ENCODE measurements at places on chromosomes 16 and 17. TPM values are rescaled to one million over a fixed set of nuclear protein-coding genes. Genes with fewer than 3 reads are reported as not detected.
A peak's percentile ranks its signal among the peaks of the same experiment; 100 is the strongest.

GRCh38 chr16:54986409-54986808, 55.7 kb downstream of the IRX5 start:
- no peaks in the 10 kb centered on the region for H3K4me1 ChIP-seq
- DNase-seq = no peak
- no peaks in the 10 kb centered on the region for H3K36me3 ChIP-seq
- H3K27ac ChIP-seq = no peak overlapping the region
- no peak overlapping the region for H3K4me3 ChIP-seq

DNA sequence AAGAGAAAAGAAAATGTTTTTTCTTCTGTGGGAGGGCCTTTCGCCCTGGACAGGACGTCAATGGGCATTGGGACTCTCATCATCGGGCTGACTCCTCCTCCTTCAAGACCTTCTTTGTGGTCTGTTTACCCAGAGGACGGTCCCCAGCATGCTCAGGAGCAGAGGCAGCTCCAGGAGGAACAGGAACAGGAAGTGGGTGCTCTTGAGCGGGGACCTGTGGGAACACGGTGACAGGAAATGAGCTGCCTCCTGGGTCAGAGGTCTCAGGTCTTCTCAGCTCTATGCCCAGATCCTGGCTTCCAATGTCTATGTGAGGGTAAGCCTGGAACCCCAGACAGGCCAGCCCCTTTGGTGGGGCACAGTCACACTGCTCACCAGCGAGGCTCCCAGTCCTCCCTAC, 12.2 kb downstream of the CD300LD start:
- H3K27ac ChIP-seq = no peak overlapping the region
- no peaks in the 10 kb centered on the region for H3K36me3 ChIP-seq
- no peak for DNase-seq

GRCh38 chr17:61284746-61285145, 114.9 kb upstream of the TBX2 start:
- no peak overlapping the region for H3K4me3 ChIP-seq
- H3K27me3 ChIP-seq = no peaks in the 10 kb centered on the region
- no peaks in the 10 kb centered on the region for H3K36me3 ChIP-seq
- no peak overlapping the region for H3K27ac ChIP-seq
- peaks cover 2% of the 10 kb centered on the region for H3K4me1 ChIP-seq
- no peak for DNase-seq

DNA sequence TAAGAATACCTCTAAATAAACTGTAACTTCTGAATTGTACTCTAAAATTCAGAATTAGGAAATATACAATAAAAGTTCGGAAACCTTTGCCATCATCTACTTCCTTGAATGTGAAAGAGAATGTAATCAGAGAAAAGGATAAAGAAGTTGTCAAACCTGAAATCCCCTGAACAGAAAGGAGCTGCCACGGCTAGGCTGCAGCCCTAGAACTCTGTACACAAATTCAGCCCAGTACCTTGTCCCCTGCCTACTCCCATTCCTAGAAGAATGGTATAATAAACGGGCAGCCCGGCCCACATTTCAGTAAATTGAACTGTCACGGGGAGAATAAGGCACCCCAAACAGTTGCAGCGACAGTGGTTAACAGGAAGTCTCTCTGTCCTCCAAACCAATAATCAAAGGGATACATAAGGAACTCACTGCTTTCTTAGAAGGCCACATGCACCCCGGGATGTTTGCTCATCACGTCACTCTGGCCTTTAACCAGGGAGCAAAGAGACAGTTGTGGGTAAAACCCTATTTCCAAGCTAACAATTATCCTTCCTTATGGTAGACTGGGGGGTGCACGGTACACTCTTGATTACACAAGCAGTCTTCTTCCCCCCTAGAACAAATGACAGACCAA, 24.3 kb upstream of the RFFL start:
- no peaks in the 10 kb centered on the region for H3K4me1 ChIP-seq
- no peak overlapping the region for H3K27ac ChIP-seq
- no peaks in the 10 kb centered on the region for H3K36me3 ChIP-seq
- DNase-seq = no peak

GRCh38 chr16:30473231-30474073, 910 bp downstream of the ITGAL start:
- no peak for DNase-seq
- no peaks in the 10 kb centered on the region for H3K4me1 ChIP-seq
- H3K4me3 ChIP-seq = no peak overlapping the region

DNA sequence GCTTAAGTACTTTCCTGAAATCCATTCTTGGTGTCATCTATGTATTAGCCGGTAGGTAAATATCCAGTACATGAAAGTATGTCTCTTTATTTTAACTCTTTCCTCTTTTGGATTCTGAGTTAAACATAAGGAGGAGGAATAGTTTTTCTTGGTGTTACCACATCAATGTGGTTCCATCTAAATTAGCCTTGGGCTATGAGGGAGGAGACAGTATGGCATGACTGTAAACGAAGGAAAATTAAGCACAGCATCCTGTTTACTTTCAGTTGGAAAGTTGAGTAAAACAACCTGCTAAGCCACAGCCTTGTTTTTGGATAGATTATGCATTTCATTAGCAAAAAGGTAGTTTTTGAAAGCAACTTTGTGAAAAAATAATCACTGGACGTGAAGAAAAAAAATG, 693.0 kb upstream of the SOX9 start:
- H3K4me3 ChIP-seq = no peak overlapping the region
- H3K27ac ChIP-seq = no peak overlapping the region
- H3K27me3 ChIP-seq = no peaks in the 10 kb centered on the region
- no peak for DNase-seq
- H3K4me1 ChIP-seq = no peaks in the 10 kb centered on the region
- H3K36me3 ChIP-seq = no peaks in the 10 kb centered on the region

- no peaks in the 10 kb centered on the region for H3K27me3 ChIP-seq
- no peaks in the 10 kb centered on the region for H3K4me1 ChIP-seq
- no peak overlapping the region for H3K27ac ChIP-seq
- H3K4me3 ChIP-seq = no peak overlapping the region
- no peak for DNase-seq
- no peaks in the 10 kb centered on the region for H3K36me3 ChIP-seq
These were observed 8.2 kb downstream of the CRAMP1 start for GRCh38 chr16:1620391-1620790.

DNA sequence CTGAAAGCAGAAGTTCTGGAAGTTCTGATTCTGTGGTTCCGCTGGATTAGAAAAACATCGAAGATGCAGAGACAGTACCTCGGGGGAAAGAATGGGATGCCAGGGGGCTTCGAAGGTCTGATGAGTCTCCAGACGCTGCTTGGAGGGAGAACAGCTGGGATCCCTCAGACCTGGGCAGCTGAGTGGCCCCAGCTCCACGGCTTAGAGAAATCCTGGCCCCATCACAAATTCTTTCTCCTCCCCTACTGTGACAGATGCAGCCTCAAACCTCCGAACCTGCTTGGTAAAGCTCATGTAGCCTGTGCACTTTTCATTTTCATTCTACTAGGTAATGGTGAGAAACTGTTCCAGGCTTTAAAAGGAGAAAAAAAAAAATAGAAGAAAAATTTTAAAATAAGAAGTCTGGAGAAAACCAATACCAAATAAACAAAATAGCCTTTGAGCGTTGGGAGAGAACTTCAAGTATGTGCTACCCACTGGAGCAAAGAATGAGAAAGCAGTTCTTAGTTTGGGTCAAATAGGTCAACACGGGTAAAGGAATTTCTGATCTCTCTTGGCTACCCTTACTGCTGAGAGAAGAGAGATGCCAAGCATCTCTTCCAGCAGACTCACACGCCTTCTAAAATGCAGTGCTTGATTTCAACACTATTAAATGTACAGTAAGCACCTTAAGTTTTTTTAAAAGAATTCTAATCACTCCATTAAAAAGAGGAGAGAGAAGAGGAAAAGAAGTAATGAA, 19.9 kb downstream of the MAF start:
- no peak overlapping the region for H3K27ac ChIP-seq
- H3K27me3 ChIP-seq = no peaks in the 10 kb centered on the region
- no peaks in the 10 kb centered on the region for H3K36me3 ChIP-seq

- H3K27ac ChIP-seq = no peak overlapping the region
- no peaks in the 10 kb centered on the region for H3K4me1 ChIP-seq
- H3K27me3 ChIP-seq = peaks cover 1% of the 10 kb centered on the region
- H3K4me3 ChIP-seq = no peak overlapping the region
- no peaks in the 10 kb centered on the region for H3K36me3 ChIP-seq
- DNase-seq = no peak
These were observed 11.9 kb downstream of the KRT32 start for GRCh38 chr17:41455236-41455635.

- H3K27ac ChIP-seq = no peak overlapping the region
- H3K27me3 ChIP-seq = no peaks in the 10 kb centered on the region
- peak overlapping the region; percentile 69 for H3K4me3 ChIP-seq
- DNase-seq = peak; percentile 24
These were observed 631 bp downstream of the NLRC5 start for GRCh38 chr16:56989988-56990387.

GRCh38 chr17:7098802-7099459, 15.7 kb downstream of the ASGR2 start:
- peak; percentile 39 for DNase-seq
- H3K4me3 ChIP-seq = no peak overlapping the region
- no peaks in the 10 kb centered on the region for H3K27me3 ChIP-seq
- H3K4me1 ChIP-seq = no peaks in the 10 kb centered on the region
- no peak overlapping the region for H3K27ac ChIP-seq

PRAC2 gene
- total RNA-seq = not detected

Measured in aorta (tissue), 5 donors.